Cortex of kidney (tissue), 1 donor: ENCODE measurements at places on chromosomes 7 and 10.

DNA sequence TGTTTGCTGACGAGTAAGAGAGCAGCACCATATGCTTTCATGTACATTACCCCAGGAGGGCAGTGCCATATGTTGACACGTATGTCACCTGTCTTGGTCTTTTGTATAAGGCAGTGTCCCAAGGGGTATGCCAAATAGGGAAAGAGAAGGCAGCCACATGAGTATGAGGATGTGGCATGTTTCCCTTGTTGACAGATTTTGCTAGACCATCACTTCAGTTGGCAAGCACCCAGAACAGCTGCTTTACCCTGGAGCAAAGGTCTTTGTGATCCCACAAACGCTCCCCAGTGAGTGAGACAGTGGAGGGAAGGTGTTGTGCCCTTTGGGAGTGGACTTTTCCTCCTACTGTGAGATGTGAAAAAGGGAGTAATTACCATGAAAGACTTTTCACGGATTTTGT is 350.1 kb downstream of the ETV1 start:
- no peak for DNase-seq

- no peak for DNase-seq
Observed at GRCh38 chr10:29243750-29244149, 45.1 kb upstream of the LYZL1 start.

DNA sequence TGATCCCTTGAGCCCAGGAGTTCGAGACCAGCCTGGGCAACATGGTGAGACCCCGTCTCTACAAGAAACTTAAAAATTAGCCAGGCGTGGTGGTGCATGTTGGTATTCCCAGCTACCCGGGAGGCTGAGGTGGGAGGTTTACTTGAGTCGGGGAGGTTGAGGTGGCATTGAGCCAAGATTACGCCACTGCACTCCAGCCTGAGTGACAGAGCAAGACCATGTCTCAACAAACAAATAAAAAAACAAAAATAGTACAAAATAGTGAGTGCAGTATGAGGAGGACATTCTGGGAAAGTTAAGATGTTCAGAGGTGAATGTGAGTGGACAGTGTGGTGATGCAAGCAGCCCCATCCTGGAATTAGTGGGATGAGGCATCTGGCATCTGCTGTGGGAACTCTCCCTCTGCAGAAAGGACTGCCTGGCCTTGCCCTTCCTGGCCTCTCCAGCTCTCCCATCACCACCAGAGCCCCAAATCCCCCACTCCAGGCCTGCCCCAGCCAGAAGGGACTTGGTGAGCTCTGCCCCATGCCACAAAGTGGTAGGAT is 96.6 kb upstream of the PARD3 start:
- DNase-seq, result no peak

- DNase-seq, result no peak
Observed at GRCh38 chr10:73781548-73781878, 335 bp upstream of the CHCHD1 start.

DNA sequence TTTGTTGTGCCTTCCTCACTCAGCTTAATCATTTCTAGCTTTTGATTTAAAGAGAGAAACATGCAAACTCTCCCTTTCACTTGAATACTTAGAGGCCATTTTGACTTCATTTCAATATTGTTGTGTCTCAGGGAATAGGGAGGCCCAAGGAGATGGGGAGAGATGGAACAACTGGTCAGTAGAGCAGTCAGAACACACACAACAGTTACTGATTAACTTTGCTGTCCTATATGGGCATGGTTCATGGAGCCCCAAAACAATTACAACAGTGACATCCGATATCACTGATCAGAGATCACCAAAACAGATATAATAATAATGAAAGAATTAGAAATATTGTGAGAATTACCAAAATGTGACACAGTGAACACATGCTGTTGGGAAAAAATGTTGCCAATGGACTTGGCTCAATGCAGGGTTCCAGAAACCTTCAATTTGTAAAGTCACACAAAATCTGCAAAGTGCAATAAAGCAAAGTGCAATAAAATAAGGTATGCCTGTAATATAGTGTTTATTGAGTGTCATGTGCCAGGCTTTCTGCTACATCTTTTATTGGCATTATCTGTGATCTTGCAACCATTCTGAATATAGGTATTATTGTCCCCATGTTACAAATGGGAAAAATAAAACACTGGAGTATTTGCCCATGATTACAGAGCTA is 38.2 kb downstream of the CCDC71L start:
- no peak for DNase-seq

- DNase-seq, result no peak
Observed at GRCh38 chr10:116526219-116526618, 19.5 kb upstream of the PNLIP start.

GRCh38 chr10:18659819-18660535 is 746 bp downstream of the ARL5B start:
- DNase-seq, result no peak

DNA sequence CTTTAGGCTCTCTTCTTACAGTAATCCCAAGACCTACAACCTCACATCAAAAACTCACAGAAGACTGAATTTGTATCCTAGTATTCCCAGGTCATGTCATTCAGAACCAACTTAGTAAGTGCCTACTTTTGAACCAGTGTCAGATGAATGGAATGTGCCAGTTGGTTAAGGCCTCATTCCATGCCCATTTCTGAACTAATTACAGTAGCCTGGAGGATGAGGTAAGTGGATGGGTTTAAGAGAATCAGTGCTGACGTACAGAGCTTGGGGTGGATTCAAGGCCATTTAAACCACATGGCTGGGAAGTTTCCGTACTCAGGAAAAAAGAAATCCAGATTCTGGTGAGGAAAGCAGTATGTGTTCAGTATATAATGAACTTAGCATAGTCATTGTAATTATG is 21.9 kb upstream of the FOXP2 start:
- no peak for DNase-seq

GRCh38 chr7:87140271-87140748 is 11.9 kb upstream of the DMTF1 start:
- DNase-seq, result no peak

DNA sequence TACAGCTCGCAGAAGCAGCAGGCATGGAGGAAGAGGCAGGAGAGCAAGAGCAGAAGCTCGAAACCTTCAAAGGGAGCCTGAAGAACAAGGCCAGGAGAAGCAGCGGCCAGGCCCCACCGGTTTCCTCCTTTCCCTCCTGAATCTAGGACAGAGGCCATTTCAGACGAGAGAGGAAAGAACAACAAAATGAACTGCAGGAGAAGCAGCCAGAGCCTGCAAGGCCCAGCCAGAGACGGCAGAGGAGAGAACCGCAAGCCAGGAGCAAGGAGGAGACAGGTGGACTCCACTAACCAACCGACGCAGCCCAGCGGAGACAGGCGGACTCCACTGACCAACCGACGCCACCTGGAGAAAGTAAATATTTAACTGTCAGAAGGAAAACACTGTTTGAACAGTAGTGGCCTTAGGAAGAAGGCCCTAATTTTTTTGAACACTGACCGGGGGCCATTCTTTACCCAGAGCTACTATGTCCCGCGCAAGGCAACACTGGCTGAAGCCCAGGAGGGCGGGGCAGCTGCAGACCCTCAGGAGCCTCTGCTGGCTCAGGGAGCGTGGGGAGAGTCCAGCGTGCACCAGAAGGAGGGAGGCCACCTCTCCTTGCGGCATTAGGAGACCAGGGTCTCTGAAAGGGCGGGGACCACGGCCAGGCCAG is 559.2 kb downstream of the PTPRN2 start:
- no peak for DNase-seq

- no peak for DNase-seq
Observed at GRCh38 chr10:72328045-72328828, 26.5 kb downstream of the DNAJB12 start.

DNA sequence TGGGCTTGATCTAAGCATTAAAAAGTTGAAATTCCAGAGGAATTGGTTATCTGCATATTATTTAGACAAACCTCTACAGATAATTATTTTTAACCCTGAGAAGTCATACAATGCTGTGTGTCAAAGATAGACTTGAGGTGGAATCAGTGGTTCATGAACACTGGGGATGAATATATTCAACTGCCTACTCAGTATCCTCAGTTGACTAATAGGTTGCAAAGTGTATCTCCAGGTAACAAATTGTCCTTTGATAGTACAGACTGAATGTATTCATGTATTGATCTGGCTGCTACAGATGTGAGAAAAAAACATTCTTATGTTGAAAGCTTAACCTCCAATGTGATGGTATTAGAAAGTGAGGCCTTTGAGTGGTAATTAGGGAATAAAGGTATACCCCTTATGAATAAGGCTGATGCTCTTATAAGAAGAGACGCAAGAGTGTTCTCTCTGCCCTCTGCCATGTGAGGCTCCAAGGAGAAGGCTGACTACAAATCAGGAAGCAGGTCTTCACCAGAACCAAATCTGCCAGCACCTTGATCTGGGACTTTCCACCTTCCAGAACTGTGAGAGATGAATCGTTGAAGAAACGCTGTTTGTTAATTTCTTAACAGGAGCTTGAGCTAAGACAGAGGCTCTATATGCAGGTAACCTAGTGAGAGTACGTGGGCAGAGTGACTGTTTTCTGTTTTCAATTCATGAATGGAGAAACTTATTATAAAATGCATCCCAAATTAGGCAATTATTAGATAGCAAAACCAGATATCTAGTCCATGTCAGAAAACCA is 7.5 kb downstream of the MRPL32 start:
- DNase-seq, result no peak

DNA sequence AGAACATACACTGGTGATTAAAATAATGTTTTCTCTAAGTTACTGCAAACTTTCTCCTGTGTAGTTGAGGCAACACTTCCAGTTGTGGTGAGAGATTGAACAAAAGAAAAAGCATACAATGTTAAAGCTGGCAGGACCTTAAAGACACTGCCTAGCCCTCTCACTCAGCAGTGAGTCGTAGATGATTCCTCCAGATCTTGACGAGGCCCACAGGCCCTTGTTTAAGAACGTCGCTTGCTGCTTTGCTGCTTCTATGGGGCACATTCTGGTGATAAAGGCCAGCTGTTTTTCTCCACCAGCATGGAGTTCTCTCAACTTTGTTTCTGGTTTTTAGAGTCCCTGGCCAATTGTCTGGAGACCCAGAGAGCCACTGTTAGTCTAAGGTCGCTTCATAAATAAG is 2.8 kb upstream of the DENND11 start:
- no peak for DNase-seq

DNA sequence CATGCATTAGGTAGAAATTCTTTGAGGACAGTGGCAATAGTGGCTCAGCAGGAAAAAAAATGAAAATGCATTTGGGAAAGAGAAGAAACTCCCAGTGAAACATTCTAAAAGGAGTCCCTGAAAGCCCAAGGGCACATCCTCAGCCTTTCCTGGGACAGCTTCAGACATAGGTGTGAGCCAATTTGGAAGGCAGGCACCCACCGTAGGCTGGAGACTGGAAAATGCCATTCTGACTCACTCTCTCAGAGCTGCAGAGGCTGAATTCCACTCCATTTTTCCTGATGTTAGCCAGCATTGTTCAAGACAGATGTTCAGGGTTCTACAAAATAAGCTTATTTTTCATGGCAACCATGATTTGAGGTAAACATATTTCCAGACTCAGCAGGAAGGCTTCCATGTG is 379.0 kb upstream of the FZD8 start:
- no peak for DNase-seq

- DNase-seq, result no peak
Observed at GRCh38 chr10:1249142-1249920, 193.1 kb downstream of the WDR37 start.

DNA sequence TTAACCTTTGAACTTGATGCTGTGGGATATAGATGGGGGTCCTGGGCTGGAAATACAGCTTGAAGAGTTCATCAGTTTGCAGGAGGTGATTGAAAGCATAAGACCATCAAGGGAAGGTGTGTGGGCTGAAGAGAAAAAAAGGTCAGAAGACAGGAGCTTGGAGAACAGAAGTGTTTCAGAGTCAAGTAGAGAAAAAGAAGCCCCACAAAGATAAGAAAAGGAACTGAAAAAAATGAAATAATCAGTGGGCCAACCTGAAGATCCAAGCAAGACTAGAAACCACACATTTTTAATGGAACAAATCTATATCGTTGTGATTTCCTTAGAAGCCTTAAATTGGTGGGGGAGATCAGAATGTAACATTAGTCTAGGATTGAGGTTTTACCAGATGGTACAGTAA is 22.5 kb downstream of the ZEB1 start:
- no peak for DNase-seq

DNA sequence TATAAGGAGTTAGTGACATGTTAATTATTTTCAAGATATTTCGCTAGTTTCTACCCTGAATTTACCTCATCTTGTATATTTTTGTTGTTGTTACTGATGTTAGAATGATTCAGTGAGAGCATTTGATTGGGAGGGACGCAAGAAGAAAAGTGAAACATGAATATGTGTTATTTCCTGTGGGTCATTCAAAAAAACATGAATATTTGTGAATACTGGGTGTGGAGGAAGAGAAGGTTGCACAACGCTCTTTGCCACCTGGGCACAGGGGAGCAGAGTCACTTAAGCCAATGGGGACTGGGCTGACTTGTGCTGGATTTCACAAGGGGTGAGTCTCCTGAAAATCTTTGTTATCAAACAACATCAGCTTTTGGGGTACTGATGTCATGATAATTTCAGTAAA is 39.5 kb downstream of the AGK start:
- DNase-seq, result no peak

DNA sequence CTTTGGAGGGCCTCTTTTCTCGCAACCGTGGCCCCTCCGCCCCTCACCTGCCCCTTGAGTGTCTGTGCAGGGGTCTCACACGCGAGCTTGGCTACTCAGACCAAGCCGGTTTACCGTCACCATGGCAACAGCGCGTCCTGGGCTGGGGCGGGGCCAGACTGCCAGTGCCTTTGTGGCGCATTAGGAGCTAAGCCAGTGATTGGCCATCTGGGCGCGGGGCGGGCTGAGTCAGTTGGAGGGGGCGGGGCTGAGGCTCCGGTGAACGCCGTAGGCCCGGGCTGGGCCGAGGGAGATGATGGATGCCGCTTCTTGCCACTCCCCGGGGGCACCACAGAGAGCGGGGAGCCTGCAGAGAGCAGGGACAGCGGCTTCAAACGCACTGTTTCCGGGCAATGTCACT is 48.7 kb upstream of the FXYD4 start:
- no peak for DNase-seq

GRCh38 chr7:127895814-127896280 is 135.4 kb downstream of the LRRC4 start:
- no peak for DNase-seq

- no peak for DNase-seq
Observed at GRCh38 chr7:159067576-159068487, 76.8 kb downstream of the VIPR2 start.

- no peak for DNase-seq
Observed at GRCh38 chr7:63080406-63080805, 918.2 kb upstream of the ZNF722 start.

- no peak for DNase-seq
Observed at GRCh38 chr10:121822180-121822579, 105.7 kb downstream of the ATE1 start.

GRCh38 chr7:136062625-136063325 is 85.6 kb upstream of the MTPN start:
- DNase-seq, result no peak

- no peak for DNase-seq
Observed at GRCh38 chr7:79434098-79434497, 19.4 kb downstream of the MAGI2 start.

DNA sequence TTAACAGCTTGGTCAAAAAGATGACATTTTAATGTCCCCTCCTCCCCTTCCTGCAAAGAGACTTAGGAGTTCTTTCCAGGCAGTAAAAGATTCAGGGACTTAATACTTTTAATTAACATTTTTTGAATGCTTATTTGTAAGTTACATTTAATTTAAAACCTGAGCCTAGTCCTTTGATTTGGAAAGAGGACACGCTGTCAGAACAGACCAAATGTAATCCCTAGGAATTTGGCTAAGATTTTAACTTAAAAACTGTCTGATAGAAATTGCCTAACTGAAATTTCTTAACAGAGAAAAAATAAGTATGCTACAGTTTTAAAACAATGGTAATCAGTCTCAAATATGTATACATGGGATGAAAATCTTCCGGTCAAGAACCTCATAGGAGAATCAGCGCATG is 98.5 kb downstream of the NRP1 start:
- DNase-seq, result no peak
